ENCODE measurements at places on chromosomes 1 and 21.
A peak's percentile ranks its signal among the peaks of the same experiment; 100 is the strongest.

DNA sequence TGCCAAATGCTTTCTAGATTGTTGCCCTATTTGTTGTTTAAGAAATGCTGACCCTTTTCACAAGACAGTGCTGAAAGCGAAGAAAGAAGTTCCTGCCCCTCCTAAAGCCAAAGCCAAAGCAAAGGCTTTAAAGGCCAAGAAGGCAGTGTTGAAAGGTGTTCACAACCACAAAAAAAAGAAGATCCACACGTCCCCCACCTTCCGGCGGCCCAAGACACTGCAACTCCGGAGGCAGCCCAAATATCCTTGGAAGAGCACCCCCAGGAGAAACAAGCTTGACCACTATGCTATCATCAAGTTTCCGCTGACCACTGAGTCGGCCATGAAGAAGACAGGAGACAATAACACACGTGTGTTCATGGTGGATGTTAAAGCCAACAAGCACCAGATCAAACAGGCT is 55.7 kb downstream of the PSMG1 start:
- DNase-seq, result no peak

- no peak for DNase-seq
Observed at GRCh38 chr1:170967042-170967910, 31.9 kb downstream of the MROH9 start.

DNA sequence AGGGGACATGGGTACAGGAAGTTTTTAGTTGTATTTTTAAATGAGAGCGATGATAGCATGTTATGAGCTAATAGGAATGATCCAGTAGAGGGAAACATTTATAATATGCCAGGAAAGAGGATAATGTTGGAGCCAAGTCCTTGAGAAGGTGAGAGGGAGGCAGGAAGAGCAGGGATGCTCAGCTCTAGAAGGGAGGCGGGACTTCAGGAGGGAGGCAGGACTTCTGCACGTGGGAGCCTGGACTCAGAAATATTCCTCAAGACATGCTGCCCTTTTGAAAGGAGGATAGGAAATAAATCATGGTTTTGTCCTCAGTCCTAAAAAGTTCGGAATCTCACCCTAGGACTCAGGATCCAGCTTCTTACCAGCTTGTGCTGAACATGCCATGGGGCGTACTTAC is 5.9 kb downstream of the ADARB1 start:
- no peak for DNase-seq

DNA sequence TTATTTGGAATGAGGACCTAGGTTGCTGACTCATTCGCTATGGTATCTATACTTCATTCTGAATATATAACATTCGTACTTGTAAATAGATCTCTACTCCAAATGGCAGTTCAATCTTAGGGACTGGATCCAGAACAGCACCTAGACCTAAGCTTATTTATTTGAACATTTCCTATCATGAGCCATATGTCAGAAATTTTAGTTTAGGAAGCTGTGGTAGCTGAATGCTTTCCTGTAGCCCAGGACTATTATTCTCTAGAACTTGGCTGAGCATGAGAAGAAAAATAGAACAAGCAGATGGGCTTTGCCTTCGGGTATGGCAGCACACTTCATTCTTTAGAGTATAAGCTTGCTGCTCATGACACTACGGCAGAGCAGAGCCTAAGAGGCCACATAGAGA is 1114.4 kb upstream of the B3GALT2 start:
- no peak for DNase-seq

GRCh38 chr1:156123356-156124196 is 9.1 kb downstream of the LMNA start:
- DNase-seq, result peak; percentile 52

- no peak for DNase-seq
Observed at GRCh38 chr1:218711001-218711400, 365.9 kb downstream of the TGFB2 start.

DNA sequence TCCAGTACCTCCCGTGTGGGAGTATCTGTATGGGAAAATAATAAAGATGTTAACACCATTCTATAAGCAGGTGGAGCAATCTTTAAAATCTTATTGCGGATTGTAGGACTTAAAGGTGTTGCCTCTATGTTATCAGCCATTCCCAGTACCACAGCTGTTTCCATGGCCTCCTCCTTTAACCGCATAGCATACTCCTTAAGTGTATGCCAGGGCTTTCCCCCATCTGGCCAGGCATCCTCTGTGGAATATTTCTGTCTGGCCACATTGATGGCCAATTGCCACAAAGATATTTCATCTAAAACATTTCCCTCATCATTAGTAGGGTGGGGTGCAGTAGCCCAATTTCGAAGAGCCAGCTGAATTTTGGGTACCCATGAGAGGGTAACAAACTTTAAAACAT is 7.3 kb upstream of the STUM start:
- DNase-seq, result no peak

- no peak for DNase-seq
Observed at GRCh38 chr1:199657449-199657848, 370.1 kb upstream of the NR5A2 start.

- DNase-seq, result no peak
Observed at GRCh38 chr1:158045639-158046038, 52.2 kb downstream of the KIRREL1 start.

DNA sequence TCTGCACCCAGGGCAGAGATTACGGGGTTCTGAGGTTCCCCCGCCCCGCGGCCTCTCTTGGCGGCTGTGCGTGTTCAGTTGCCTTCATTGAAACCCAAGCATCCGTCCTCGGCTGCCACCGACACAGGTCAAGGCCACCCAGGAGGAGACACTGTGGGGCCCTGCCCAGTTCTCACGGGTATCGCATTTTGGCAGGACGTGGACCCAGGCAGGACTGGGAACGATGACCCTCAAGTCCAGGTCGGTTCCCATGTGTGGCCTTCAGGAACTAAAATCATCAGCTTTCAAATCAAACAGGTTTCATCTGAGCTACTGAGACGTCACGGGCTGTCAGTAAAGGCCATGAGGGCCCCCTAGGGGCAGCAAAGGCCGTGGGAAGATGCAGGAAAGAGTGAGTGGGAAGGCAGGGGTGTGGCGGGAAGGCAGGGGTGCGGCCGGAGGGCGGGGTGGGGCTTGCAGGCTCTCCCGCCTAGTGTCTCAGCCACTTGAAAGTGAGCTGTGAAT is 7.0 kb upstream of the C1orf174 start:
- peak; percentile 34 for DNase-seq

DNA sequence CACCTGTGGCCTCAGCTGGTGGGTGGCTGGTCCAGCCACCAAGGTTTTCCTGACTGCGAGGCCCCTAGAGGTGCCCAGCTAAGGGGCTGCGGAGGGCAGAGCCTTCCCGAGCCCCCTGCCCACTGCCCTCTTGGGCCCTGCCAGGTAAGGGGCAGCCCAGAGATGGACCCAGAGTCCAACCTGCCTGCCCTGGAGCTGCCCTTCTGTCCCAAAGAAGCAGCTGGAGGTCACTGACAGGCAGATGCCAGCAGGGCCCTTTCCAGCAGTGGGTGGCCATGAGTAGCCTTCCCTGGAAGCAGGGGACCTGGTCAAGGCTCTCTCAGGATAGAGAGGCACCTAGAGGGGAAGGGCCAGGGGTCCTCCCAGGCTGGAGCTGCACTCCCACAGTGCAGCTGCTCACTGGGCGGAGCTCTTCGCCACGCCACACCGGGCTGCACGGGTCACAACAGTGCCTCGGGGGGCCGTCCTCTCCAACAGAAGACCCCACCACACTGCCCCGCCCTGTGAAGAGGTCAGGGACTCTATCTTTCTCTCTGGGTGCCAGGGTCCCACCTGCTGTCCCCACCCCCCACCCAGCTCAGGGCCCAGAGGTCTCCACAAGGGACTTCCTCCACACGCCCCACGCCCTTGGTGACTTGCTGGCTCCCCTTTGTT is 10.9 kb upstream of the GNB1 start:
- DNase-seq, result no peak

DNA sequence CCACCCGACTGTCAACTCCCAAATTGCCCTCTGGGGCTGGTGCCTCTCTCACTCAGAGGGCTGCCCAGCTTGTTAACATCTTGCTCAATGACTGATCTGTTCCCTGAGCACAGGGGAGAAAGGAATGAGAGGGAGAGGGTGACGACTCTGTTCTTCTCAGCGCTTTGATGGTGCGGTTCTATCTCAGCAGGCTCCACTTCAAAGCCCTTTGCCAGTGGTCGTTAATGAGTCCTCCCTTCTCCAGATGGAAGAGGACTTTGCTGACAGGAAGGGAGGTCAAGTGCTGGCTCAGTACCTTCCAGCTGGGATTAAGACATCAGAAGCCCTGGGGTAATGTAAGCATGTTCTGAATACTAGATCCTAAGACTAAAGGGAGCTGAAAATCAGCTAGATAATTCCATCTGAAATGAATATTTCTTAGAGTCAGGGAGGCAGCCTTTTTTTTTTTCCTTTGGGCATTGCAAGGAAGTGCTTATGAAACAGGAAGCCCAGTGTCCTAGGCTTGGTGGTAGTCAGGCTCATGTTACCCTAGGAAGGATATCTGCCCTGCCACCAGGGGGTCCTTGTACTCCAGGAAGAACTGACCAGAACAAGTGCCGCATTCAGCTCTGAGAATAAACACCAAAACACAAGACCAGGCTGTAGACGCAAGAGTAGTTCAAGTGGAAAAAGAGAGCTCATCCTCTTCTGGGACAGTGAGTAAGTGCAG is 4.7 kb downstream of the FMOD start:
- DNase-seq, result no peak

DNA sequence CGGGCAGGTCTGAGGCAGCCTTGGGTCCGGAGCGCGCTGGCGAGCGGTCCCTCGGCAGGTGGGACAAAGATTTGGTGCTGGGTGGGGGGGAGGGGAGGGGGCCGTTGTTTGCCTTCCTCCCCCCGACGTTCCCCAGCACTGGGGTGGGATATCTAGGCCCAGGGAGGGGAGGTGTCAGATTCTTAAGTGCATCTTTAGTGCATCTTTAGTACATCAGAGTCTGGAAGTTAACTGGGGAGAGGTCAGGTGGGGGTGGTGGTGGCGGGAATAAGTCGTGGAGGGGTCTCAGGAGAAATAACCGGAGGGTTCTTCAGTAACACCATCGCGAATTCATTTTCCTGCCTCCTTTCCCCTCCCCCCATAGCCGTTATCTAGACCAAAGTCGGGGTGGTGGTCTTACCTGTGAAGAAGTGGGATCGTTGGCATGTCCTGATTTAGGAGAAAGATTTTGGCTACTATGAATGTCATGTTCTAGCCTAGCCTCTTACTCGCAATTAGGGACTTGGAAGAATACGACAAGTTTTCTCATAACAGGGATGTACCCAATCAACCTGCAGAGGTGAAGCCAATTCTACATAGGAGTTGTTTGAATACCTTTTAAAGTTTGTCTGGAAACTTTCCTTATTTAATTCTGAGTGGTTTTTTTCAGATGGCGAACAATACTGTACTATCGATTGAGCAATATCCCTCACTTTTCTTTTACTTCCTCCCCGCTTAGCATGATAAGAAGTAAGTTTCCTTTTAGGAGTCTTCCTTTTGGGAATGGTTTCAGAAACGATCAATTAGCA is 886 bp downstream of the ZMYM4 start:
- DNase-seq, result no peak

- DNase-seq, result no peak
Observed at GRCh38 chr1:47558601-47559593, 121.1 kb downstream of the FOXD2 start.

DNA sequence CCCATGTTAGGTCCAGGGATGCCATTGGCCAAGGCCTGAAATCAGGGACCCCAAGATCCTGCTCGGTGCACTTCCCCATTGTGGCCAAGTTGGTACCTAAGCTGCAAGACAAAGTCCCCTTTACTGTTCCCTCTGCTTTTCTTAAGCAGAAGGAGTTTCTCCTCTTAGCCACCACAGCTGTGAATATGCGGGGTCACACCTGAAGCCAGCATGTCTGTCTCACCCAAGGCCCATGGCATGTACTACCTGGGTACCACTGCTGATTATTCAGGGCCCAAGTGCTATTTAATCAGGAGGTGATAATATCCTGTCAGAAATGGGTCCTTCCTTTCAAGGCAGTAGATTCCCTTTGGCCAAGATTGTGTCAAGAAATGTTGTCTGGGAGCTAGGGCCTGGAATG is 133.9 kb upstream of the DNAH14 start:
- no peak for DNase-seq

DNA sequence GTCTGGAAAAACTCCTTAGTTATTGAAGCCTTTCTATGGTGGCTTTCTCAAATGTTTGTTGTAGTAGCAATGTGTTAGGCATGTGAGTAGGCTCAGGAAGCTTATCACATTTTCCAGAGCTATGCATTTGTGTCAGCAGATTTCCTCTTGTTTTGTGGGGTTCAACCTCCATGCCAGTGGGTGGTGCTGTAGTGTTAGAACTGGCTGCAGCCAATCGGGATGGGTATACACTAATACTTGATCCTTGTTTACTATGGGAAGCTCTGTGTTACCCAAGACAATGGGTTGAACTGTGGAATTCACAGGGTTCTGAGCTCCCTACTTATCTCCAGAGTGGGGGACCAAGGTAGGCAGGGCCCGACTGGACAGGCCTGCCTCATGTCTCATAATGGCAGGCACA is 348.5 kb upstream of the ADAMTS5 start:
- DNase-seq, result no peak

- no peak for DNase-seq
Observed at GRCh38 chr1:245604979-245605378, 450.2 kb downstream of the KIF26B start.

- DNase-seq, result peak; percentile 46
Observed at GRCh38 chr1:1779691-1780597, 1.7 kb upstream of the NADK start.

DNA sequence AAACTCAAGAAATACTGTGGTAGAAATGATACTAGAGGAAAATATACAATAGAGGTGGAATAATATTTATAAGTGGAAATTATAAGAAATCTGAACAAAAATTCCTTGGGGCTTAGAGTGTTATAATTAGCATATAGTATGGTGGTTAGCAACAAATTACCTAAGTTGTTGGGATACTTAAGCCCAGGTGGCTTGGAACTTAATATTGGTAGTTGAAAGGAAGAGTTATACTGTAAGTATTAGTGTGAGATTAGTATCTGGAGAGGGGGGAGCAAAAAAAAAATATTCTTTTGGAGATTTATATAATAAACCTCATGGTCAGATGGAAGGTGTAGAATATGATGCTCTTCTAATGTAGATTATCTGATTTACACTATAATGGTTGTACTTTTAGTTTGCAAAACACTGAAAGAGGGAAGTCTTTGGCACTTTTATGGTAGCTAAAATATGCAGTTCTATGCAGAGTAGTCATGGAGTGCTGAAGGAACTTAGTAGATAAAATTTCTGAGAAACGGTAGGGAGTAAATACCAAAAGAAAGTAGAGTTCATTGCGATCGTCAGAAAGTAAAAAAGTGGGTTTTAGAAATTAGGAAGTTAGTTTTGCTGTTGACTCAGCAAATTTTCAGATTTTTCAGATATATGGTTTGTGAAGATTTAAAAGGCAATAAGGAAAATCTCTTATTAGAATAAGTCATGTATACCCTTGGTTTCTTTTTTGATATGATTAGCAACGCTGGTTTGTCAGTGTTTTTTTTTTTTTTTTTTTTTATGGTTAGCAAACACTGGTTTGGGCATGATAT is 45.7 kb downstream of the MTF2 start:
- DNase-seq, result no peak

- no peak for DNase-seq
Observed at GRCh38 chr1:185279571-185279970, 37.5 kb downstream of the IVNS1ABP start.

DNA sequence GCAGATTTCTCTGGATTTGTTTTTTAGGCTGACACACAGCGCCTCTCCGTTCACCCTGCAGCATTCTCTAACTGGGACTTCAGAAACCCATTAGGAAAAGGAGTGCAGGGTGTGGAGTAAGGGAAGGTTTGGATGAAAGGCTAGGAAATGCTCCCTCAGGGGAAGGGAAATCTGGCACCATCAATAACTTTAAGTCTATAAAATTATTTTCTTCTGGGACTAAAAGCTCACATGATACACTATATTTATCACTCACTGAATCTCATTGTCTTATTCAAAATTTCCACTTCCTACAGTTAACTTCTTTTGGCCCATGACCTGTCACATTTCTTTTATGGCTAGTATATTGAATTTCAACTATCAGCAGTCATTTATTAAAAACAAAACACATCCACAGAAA is 45.8 kb upstream of the HLX start:
- no peak for DNase-seq
